Stimulated activated naive B cell treated with anti-CD40 and anti-IgM and Interleukin-4, amounts not matched to agents 10 μg/mL and 1 μg/mL and 100 μg/mL, for 72 hours (primary cell): ENCODE measurements at places on chromosomes 7 and 10.

- DNase-seq: no peak
Measured at GRCh38 chr10:102517553-102517952, 13.8 kb downstream of the SUFU start.

GRCh38 chr7:47602272-47603004, 20.5 kb upstream of the TNS3 start:
- no peak for DNase-seq

DNA sequence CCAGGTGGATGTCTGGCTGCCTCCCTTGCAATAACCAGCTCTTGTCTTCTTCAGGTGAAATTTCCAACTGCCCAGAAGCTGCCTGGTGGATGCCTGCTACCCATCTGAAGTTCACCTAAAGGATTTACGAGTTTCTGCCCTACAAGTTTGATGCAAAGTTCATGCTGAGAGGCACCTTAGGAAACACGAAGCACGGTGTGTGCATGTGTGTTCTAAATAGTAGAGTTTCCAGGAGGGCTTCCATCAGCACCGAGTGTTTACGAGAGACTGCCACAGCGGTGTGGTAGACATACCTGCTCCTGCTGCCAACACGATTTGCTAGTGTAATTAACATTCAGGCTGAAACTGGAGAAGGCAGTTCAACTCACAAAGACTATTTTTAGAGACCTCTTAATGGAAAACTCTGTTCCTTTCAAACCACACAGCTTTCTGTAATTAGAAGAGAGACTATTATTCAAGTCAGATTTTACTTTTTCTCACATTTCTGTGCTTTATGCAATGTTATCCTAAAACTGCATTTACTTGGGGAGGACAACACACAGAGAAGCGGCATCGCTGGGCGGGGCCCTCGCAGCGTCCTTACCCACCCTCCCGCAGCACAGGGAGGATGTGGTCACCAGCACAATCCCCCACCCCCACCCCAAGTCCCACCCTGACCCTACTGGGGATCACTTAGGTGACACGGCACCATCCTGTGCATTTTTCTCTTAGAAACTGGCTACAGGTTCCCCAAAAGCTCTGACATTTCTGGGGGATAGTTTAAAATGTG, 15.5 kb upstream of the CPXM2 start:
- DNase-seq: no peak

GRCh38 chr7:78195281-78195680, 396.7 kb downstream of the PHTF2 start:
- no peak for DNase-seq

GRCh38 chr7:74387606-74388005, 66.1 kb upstream of the GTF2IRD1 start:
- DNase-seq: no peak

GRCh38 chr7:70795948-70796347, 336.0 kb upstream of the GALNT17 start:
- no peak for DNase-seq

GRCh38 chr7:7705318-7705717, 13.1 kb downstream of the RPA3 start:
- no peak for DNase-seq

DNA sequence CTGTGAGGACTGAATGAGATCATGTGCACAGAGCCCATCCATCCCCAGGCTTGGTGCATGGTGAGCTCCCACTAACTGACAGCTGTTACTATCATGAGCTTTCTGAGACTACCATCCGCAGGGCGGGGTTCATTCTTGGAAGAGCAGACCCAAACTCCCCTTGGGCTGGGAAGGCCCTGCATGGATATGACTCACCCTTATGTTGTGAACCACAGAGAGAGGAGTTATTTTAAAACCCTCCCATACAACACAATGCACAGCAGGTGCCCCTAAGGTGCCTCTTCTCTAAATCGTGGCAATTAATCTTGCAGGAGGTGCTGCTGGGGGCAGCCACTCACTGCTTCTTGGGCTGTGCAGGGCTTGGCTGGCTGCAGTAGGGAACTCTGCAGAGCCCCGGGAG, 219.1 kb downstream of the GFRA1 start:
- DNase-seq: no peak

DNA sequence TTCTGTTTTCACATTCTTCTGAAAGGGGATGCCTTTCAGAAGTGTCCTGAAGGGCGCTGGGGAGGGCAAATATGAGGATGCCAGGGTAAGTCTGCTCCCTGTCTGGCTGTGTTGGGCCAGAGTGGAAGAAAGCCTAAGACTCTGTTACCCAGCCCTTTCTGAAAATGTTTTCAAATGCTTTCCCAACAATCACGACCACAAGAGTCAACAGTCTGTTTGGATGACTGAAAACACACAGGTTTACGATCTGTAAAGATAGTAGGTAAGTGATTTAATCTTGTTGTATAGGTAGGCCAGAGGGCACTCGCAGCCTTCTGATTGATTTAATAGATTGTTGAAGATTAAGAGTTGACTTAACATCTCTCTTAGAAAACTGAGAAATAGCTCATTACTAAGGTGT, 13.2 kb downstream of the SGPL1 start:
- no peak for DNase-seq

- no peak for DNase-seq
Measured at GRCh38 chr10:75550191-75550590, 118.8 kb downstream of the LRMDA start.

- DNase-seq: no peak
Measured at GRCh38 chr10:22259280-22259679, 41.5 kb upstream of the EBLN1 start.

DNA sequence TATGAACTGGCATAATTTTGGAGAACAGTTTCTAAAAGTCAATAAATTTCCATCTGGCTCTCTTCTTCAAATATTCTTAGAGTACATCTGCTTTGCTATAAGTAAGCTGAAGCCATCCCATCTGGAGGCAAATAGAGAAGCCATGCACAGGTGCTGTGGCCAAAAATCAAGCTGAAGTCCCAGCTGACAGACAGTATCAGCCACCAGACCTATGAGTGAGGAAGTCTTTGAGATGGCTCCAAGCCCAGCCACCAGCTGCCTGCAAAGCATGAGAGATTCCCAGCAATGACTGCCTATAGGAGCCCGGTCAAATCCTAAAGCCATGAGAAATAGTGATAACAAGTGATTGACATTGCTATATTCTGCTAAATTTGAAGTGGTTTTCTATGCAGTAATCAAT, 21.7 kb upstream of the PRSS58 start:
- DNase-seq: no peak

DNA sequence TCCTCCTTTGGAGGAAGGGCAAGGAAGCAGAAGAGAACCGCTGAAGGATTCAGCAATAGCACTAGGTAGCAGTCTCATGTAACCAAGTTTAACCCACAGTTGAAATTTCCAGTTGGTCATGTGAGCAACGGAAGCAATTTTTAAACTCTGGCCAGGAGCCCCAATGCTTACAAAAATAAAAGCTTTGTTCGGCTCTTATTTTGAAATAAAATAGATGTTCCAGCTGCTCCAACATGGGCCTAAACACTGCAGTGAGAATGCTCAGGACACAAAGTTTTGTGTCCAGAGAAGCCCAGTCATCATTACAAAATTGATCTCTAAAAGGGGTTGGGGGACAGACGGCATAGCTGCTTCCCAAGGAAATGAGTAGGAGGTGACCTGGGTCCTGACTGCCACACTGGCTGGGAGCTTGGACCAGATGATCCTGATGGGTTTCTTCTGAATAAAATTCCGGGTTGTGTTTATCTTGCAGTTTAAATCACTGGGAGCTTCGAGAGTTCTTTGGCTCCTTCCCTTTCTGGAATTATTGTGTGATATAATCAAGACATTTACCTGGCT, 452 bp upstream of the TMEM140 start:
- no peak for DNase-seq

- DNase-seq: no peak
Measured at GRCh38 chr7:127870231-127870907, 160.9 kb downstream of the LRRC4 start.

- DNase-seq: no peak
Measured at GRCh38 chr7:18940593-18941134, 176.8 kb downstream of the TWIST1 start.

GRCh38 chr7:111380945-111381344, 181.3 kb downstream of the IMMP2L start:
- DNase-seq: no peak

DNA sequence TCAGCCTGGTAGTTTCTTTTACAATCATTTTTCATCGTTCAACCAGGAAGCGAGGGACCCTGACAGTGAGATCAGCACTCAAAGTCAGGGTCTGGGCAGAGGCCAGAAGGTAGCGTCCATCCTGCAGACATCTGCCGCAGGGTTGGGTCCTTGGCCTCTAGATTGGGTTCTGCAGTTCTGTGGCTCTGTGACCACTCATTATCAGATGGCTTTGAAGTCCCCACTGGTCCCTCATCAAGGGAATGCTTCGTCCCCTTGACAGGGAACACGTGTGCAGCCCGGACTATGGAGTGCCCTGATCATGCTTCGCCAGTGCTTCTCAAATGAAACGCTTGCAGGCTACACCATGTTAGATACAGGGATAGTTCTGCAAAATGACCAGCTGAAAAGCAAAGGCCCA, 64.1 kb downstream of the FRMPD2 start:
- DNase-seq: no peak

DNA sequence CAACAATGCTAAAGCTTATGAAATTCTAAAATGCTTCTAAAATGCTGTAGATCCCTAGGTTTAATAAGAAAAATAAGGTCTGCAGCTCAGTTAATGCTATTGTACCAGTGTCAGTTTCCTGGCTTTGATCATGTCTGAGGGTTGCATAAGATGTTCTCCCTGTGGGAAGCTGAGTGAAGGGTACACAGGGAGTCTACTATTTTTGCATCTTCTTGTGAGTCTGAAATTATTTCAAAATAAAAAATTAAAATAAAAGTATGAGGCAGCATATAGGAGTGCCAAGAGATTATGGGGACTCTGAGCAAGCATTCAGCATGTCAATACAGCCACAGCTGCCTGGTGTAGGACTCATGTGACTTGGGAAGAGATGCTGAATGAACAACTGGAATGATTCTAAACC, 14.7 kb downstream of the CHST15 start:
- no peak for DNase-seq

GRCh38 chr7:9488555-9488954, 1055.1 kb downstream of the NXPH1 start:
- DNase-seq: no peak

- DNase-seq: no peak
Measured at GRCh38 chr7:128352153-128352537, 8.4 kb upstream of the RBM28 start.

DNA sequence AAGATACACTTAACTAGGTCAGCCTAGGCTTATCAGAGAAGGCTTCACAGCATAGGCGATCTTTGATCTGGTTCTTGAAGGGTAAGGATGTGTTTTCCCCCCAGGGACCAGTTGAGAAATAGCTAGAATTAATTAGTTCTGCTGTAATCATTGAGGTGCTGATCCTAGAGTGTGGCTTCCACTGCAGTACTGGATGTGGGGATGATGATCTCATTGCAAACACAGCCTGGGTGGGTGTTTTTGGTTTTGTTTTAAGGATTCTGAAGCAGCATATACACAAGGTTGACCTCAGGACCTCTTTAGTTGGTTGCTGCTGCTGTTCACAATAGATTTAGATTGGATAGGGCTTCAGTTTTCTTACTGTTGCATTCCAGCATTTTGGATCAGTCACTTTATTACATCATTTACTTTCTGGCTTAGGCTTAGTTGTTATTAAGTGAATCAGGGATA, 159.7 kb downstream of the AUTS2 start:
- no peak for DNase-seq

DNA sequence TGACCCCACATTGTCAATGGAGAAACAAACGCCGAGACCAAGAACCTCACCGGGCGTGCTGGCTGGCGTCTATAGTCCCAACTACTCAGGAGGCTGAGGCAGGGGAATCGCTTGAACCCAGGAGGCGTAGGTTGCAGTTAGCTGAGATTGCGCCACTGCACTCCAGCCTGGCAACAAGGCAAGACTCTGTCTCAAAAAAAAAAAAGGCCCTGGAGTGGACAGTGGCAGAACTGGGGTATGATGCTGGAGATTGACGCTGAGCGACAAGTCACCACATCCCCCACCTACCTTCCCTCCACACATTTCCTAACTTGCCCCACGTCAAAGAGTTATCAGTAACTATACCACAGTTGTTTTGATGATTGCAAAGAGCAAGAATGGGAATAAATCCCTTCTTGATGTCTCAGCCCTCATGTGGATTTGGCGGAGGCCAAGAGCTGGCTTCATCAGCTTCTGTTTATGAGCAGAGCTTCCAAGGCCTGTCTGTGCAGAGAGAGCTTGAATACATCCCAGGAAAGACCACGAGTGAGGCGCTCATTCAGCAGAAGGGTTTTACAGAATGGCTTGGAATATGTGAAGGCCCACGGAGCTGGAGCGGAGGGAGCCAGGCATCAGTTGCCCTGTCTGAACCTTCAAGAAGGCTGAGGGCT, 28.0 kb upstream of the TNS3 start:
- DNase-seq: no peak

- DNase-seq: no peak
Measured at GRCh38 chr7:21603972-21604749, 61.3 kb downstream of the DNAH11 start.

- DNase-seq: no peak
Measured at GRCh38 chr10:115514895-115515294, 421.7 kb downstream of the ATRNL1 start.

DNA sequence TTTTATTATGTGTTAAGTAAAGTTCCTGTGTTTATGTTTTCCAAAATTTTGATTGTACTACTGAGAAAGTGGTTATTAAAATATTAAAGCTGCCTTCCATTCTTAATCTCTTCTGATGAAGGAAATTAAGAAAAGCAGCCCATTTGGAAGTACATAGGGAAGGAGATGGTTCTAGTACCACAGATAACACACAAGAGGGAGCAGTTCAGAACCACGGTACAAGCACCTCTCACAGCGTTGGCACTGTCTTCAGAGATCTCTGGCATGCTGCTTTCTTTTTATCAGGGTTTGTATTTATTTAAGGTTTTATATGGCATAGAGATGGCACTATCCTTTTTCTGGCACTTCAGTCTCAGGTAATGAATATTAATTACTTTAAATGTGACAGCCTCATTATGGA, 111.6 kb downstream of the PHTF2 start:
- DNase-seq: no peak

DNA sequence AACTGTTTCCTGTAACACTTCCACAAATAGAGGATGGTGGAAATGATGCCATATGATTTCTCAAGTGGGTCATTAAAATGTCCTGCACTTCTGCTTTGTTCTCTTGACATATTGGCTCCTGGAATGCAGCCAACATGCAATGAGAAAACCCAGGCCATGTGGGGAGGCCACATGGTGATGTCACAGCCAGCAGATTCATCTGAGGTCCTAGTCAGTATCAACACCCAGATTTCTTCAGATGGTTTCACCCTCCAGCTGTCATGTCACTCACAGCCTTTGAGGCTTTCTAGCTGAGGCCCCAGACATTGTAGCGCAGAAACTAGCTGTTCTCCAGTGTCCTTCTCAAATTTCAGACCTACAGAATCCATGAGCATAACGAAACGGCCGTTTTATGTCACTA, 102.3 kb upstream of the NUPR2 start:
- DNase-seq: no peak

DNA sequence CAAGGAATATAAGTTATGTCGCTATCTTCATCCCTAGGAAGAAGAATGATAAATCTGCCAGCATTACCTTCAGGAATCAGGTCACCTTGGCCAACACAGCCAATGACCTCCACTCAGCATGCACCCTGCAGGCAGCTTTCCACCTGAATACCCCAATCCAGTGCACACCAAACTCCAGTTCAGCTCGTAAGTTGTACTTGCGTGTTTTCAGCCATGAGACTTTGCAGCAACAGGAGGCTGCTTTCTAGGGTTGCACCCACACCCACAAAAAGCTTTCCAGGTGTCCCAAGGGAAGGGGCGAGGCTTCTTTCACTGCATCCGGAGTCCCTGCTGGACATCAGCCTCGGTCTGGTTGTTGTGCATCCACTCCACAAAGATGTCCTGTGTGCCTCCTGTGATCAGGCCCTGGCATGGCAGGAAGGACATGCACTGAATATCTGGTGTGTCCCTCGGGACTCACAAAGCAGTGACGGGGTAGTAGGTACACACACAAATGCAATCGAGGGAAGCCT, 282.9 kb downstream of the GRID1 start:
- no peak for DNase-seq
